RPMI8226 (cell line): ENCODE measurements at places on chromosomes 11 and 22.

DNA sequence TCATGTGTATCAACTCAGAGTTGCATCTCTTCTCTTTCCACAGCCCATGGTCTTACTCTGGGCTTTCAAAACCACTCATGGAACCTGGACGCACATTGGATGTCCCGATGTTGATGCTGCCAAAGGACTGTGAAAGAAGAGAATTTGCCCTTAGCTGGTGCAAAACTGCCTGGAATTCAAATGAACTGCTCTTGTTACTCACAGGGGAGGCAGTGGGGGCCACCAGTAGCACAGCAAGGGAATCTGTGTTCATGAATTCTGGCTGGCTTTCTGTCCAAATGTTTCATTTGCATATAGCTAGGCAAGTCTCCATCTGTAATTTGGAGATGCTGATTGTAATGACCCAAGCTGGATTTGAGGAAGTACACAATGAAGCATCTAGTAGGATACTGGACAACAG is 24.9 kb downstream of the LMO2 start:
- DNase-seq = no peak

DNA sequence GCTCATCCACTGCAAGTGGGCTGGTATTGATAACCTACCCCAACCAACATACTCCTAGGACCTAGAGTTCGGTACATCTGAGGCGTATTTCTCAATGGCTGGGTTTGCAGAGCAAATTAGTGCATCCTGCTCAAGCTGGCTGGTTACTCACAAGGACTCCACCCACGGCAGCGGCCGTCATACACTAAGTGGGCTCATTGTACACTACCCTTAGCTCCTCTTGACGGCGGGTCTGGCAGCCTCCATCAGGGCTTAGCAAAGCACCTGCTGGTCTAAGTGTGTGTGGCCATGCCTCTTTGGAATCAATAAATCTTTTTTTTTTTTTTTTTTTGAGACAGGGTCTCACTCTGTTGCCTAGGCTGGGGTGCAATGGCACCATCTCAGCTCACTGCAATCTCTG is 20.2 kb upstream of the KCNJ11 start:
- DNase-seq = no peak

GRCh38 chr11:316891-317301 is 3.1 kb downstream of the IFITM1 start:
- DNase-seq = no peak

GRCh38 chr22:21972293-21972779 is 10.3 kb downstream of the TOP3B start:
- peak; percentile 6 for DNase-seq

DNA sequence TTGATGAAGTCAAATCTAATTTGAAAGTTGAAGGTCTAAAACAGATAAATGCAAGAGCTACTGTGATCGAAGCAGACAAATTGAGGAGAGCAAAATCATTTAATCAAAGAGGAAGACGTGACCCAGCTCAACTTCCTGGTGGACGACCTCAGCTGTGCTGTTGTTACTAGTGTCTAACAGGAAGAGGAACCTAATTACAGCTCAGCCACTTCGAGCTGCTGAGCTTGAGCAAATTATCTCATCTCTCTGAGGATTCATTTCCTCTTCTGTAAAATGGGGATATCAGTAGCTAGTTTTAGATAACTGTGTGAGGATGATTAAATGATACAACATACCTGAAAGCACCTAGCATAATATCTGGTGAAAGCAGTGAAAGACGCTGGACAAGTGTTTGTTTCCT is 48.6 kb upstream of the OLFML1 start:
- DNase-seq = peak; percentile 46

DNA sequence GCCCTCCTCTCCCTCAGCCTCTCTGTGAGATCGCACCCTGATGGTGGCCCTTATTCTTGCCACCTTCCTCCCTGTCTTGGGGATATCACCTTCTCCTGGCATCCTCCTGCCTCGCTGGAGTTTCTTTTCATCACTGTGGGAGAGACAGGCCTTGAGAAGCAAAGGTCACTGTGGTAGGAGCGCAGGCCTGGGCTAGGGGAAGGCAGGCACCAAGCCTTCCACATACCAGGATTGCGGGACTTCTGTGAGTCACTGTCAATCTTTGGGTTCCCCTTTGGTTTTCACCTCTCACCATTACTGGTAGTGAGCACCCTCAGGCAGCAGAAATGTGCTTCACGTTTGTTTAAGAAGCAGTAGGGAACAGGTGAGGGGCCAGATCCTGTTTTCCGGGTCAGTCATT is 31.2 kb upstream of the B3GAT1 start:
- no peak for DNase-seq

DNA sequence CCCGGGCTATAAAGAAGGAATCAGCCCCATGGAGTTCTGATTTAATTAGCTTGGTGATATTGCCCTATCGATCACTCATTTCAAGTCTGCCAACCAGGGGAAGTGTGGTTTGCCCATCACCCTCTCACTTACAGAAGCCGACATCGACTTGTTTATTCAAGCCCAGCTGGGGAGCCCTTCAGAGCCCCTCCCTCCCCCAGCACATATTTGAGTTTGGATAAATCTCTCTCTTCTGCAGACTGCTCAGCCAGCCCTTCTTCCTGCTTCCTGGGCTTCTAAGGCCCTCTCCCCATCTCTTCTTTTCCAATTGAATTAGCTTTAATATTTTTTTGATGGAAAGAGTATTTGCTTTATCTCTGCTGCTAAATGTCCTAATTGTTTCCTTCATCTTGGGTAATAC is 299.0 kb downstream of the MIAT start:
- DNase-seq = no peak

DNA sequence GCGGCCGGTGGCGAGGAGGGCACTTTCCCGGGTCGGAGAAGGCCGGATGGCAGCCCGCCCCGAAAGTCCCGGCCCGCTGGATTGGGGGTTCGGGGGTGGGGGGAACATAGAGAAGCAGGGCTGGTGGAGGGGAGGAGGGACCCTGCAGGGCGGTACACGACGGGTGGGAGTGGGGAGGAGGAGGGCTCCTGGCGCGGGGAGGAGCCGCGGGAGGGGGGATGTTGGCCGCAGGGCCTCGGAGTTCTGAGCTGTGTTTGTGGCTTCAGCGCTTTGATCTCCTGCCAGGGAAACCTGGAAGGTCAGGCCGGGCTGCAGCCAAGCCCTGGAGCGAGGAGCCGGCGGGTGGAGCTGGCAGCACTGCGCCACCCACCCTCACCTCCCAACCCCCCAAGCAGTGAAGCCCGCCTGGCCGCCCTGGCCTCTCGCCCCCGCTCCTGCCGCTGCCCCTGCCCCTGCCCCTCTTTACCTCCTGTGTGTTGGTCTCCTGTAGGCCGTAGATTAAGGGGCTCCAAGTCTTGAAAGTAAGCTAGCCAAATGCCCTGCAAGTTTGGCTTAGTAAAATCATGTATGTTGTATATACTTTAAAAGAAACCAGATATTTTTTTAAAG is 30.9 kb downstream of the C22orf31 start:
- DNase-seq = no peak

DNA sequence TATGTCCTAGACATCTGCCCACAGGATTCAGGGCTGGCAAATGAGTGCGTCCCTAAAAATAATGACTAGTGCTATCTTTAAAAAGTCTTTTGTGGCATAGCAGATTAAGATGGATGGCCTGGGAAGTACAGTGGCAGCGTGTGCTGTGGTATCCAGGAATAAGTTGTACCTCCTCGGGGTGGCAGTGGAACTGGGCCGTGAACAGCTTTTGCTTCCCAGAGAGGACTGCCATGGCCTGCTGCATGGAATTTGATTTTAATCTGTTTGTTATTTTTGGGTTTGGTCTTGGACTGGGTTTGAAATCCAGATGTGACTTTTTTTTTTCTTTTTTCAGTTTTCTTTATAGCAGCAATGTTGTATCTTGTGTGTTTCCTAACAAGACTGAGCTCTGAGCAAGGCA is 71.3 kb upstream of the PARVG start:
- no peak for DNase-seq

- peak; percentile 11 for DNase-seq
Observed at GRCh38 chr11:88231894-88232482, 56.7 kb upstream of the RAB38 start.

DNA sequence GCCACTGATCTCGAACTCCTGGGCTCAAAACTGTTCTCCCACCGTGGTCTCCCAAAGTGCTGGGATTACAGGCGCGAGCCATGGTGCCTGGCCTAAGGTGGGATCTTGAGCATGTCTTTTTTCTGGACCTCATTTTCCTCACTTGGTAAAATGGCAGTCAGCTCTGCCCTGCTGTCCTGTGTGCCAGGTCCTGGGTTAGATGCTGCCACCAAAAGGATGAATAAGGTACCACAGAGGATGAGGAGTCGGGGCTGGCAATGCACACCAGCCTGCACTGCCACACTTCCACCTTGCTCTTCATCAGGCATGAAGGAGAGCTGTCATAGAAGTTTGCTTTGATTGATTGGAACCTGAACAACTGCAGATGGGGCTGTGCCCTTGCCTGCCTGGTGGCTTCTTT is 32.3 kb downstream of the ACO2 start:
- DNase-seq = peak; percentile 46

- DNase-seq = peak; percentile 67
Observed at GRCh38 chr11:19259487-19260345, 19.0 kb upstream of the E2F8 start.

- no peak for DNase-seq
Observed at GRCh38 chr22:31646186-31647019, 15.6 kb downstream of the PISD start.

- DNase-seq = no peak
Observed at GRCh38 chr11:86588566-86589090, 83.8 kb downstream of the ME3 start.

DNA sequence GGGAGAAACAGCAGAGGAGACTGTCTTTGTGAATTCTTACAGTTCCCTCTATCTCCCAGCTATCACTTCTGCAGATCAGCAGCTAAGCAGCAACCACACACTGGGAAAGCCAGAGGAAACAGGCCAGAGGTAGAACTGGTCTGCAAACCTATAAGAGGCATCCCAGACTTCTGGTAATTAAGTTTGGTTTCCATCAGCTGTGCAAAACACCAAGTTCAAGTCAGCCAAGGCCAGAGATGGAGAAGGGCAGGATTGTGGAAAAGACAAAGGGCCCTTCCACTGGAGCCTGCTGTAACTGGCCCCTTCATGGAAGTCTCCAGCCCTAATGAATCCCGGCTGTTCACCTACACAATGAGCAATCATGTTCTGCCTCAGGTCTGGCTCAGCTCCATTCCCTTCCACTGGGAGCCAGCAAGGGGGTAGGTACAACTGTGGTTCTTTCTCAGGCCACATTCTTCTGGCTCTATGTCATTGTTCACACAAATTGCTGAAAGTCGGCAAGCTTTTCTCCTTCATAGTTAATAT is 4.6 kb upstream of the PAMR1 start:
- no peak for DNase-seq

GRCh38 chr22:39215426-39216142 is 29.2 kb downstream of the PDGFB start:
- no peak for DNase-seq

- DNase-seq = no peak
Observed at GRCh38 chr22:49693848-49694247, 133.8 kb downstream of the BRD1 start.

DNA sequence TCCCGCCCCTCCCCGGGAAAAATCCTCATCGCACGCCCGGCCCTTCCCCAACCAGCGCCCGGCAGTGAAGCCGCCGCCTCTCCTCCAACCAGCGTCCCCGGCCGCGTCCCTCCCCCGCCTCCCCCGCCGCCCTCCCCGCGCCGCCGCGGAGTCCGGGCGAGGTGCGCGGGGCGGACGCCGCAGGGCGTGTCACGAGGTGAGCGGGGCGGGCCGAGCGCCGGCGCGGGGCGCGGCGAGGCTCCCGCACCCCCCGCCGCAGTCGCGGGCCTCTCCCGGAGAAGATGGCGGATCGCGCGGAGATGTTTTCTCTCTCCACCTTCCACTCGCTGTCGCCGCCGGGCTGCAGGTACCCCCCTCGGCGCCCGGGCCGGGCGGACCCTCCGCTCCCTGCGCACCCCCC is at the start of gene MAPK8IP2:
Gene MAPK8IP2, plus strand, starts transcription at position 256 of the 400 bp plus-strand sequence. Its CDS starts 26 bp downstream, at position 282.
- no peak for DNase-seq

DNA sequence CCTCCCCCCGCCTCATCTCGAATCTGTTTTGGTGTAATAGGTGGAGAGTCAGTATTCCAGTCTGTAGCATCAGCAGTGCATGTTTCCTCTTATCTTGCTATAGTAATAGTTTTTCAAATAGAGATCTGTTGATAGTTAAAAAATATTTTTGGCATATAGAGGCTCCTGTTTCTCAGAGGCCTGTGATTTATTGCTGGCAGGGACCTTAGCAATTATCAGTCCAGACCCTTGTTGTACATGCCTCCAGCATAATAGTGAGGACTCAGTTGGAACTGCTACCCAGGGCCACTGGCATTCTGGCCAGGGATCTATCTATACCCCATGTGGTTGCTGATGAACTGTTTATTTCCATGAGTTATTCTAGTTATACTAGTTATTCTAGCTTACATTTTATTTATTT is 52.6 kb downstream of the SPECC1L start:
- DNase-seq = no peak

DNA sequence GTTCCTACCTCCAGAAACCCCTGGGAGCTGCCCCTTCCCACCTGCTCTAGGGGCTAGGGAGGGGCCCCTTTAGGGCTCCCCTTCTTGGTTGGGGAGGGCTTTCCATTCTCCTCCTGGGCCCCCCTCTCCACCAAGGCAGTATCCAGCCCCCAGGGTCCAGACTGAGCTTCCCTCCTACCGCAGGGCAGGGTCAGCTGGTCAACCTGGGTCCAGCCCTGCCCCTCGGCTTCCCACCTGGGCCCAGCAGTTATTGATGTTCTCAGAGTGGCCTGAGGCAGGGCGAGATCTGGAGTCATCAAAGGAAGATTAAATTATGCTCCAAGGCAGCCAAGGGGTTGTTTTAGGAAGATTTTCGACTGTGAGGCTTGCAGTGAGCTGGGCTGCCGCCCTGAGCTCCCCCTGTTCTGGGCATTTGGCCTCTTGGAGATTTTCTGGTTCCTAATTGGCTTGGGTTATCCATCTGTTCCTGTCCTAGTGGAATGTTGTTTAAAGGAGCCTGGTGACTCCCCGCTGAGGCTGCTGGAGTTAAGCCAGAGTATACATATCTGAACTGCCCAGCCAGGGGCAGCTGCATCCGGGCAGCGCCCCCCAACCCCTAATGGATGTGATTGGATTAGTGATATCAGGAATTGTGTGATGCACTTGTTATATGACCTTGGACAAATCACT is 1.8 kb upstream of the SLC22A8 start:
- no peak for DNase-seq

GRCh38 chr11:1644601-1645356 is 15.2 kb downstream of the KRTAP5-5 start:
- no peak for DNase-seq
